NCI-H1092 treated with DMSO at 0.1 percent for 48 hours (cell line): ENCODE measurements at places on chromosomes 2 and 18.

- no peak for DNase-seq
These were observed 117.0 kb downstream of the RBMS1 start for GRCh38 chr2:160376576-160376975.

DNA sequence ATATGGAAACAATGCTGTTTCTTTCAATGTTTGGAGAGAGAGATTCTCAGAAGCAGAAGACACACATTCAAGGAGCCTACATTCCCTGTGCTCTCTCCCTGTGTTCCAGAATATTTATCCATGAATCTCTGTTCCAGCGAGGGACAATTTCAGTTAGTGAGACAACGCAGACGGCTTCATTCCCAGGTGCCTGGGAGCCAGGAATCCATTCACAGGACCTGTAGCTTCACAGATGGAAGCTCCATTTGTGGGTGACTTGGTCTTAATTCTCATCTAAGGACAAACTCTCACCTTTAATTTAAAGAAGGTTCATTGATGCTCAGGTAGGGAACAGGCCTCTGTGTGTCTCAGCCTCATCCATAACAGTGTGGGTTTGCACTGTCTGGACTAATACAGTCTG lies 1156.6 kb downstream of the RPIA start:
- no peak for DNase-seq

DNA sequence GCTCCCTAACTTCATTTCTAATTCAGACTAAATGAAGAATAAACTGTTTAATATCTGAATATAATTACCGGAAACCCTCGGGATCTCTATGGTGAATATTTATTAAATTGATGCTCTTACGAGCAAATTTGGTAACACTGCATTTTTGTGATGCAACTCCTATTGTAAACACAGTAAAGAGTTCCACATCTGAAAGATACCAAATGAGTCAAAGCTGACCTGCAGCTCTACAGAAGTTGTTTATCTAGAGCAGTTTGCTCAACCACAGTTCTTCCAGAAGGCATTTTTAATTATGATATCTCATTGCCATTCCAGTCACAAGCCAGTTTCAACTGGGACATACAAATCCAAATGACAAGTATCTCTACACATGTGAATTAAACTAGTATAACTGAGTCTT lies 129.7 kb downstream of the PKP4 start:
- no peak for DNase-seq

DNA sequence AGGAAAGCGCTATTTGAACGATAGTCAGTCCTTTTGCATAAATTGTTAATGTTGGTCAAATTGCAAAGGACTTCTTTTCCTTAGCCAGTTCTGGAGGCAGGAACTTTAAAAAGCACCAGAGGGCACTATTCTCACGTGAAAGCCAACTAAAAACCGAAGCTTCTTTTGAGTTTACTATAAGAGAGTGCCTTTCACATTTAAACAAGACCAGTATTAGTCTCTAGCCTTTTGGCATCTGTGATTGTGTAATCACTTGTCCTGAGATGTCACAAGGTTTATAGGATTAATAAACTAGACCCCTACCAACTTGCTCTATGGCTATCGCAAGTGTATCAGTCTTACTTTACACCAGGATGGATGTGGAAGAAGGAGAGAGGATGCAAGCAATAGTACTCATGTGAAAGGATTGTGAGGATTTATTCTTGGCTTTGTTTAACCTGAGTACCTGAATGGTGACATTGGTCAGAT lies 14.4 kb upstream of the STAT4 start:
- DNase-seq, result peak; percentile 36

- DNase-seq, result no peak
These were observed 82.2 kb upstream of the CDKL4 start for GRCh38 chr2:39325966-39326365.

- DNase-seq, result no peak
These were observed 38.7 kb downstream of the MAP4K4 start for GRCh38 chr2:101736233-101736632.

DNA sequence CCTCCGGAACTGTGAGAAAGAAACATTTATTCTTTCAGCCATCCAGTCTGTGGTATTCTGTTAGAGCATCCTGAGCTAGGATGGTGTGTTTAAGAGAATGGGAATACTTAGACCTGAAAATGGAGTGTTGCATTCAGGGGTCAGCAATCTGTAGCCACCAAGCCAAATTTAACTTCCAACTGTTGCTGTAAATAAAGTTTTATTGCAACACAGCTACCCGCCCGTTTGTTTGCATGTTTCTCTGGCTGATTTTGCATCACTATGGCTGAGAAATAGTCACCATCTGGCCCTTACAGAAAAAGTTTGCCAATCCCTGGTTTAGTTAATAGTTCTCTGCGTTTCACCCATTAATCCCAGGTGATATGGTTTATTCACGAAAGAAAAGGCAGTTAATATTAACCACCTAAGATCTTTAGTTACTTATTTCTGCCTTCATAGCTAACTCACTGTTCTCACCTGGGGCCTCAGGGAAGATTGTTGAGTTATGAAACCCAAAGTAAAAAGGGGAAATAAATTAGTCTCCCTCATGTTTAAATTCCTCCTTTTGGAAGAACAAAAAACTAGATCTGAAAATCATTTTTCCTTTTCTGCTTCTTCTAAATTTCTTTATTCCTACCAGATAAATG lies 9.5 kb upstream of the CYS1 start:
- DNase-seq, result no peak
